ENCODE measurements at places on chromosomes 5 and 9.

DNA sequence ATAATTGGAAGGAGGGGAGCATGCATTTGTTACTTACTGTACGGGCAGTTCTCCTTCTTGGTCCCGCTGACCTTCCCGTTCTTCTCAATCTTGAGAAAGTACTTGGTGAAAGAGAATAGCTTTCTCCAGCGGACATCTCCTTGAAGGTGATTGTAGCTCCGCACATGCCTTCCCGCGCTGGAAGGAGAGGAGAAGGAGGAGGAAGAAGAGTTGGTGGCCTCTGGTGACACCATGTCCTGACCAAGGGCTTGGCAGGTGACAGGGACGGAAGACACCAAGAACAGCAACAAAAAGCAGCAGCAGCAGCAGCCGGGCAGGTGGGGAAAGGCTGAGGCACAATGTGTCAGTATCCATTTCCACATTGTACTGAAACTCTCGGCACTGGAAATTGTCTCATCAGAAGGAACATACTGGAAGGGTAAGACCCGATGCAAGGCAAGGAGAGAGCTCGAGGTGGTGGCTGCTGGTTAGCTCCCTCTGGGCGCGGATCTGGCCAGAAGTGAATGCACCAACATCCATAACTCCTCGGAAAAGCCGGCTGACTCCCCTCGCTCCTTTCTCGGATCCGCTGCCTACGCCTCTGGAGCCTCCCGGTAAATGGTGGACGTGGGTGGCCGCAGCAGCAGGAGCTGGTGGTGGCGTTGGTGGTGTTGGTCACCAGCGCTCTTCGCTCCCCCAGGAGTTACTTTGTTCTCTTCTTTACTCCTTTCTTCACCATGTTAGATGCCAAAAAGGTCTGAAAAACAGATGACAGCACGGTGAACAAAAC, 715 bp downstream of the FGF10 start:
- no peak for DNase-seq

DNA sequence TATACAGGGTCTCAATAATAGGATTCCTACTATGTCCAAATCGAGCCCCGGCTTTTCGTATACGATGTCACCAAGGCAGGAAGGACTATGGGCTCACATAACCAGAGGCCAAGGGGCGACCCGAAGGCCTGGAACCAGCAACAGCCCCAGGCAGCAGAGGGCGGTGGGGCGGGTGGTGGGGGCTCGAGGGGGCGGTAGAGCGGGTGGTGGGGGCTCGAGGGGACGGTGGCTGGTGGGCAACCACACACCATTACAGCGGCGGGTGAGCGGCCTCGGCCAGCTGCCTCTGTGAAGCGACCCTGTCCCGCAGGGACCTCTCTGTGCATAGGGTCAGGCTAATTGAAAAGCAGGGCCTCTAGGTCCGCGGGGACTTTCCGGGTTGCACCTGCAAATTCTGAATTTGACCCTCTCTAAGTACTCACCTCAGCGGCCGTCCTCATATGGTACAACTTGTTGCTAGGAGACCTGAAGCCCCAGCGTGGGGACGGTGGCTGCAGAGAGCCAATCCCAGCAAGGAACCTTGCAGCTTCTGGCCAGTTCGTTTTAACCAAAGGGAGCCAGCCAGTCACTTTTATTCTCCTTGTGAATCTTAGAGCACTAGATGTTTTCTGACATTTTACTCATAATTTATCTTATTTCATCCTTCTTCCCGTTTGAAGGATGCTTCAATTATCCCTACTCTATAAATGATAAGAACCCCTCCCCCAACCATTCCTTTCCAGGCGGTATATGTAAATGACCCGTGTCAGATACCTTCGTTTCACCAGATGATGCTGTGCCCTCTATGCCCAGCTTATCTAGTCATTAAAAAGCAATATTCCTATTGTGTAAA, at the start of gene NME5:
TSS of gene NME5 (minus strand) at position 480 of the 832 bp plus-strand sequence. CDS start 648 bp downstream, outside the sequence.
- no peak for DNase-seq

DNA sequence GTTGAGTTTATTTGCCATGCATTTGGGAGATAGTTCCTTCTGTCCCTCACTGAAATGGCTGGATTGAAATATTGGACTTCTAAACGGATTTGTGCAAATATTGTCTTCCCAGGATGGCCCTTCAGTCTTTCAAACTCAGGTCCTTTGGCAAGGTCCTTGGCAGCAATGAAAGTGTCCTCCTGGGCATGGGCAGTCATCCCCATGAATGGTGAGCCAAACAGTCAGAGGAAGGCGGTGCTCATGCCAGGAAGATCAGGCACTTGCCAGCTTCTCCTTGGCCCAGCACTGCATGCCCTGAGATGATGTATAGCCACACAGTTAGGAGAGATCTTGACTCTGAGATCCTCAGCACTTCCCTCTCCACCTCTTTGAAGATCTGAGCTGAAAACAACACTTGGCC, 221.4 kb upstream of the KLF4 start:
- no peak for DNase-seq

DNA sequence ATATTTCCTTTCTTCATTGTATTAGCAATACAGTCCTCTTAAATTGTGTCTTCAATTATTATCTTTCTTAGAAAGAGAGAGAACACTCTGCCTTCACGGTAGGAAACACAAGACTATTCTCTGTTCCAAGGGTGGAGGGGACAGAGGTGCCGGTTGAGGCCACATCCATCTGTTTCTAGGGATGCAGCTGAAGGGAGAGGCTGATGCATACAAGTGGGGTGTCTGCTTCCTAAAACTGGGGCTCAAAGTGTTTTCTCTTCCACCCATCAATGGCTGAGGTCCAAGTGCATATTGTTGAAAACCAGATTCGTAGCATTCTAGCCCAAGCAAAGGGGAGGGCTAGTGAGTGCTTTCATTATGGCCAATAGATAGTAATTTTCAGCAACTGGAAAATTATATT, 9.5 kb downstream of the IRX2 start:
- no peak for DNase-seq

- DNase-seq = no peak
Observed at GRCh38 chr9:97474372-97474925, 27.0 kb upstream of the TMOD1 start.

DNA sequence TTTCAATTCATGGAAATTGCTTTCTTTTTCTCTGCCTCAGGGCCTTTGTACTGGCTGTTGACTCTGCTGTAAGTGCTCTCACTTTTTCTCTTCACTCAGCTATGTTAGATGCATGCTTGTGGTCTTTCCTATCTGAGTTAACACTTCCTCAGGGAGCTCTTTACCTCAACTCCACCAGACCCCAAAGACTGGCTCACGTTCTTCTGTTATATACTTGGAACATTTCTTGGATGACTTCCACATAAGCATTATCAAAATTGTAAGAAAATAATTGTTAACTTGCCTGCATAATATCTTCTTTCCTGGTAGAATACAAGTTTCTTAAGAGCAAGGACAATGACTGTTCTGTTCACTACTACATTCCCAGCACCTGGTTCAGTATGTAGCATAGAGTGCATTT, 455.9 kb downstream of the EBF1 start:
- no peak for DNase-seq

All from activated CD4-positive, alpha-beta T cell treated with anti-CD3 and anti-CD28 coated beads, Interleukin-2, amount 50 U/mL, for 16 hours (primary cell).